ENCODE measurements at places on chromosomes 16 and 17.
A peak's percentile ranks its signal among the peaks of the same experiment; 100 is the strongest.

DNA sequence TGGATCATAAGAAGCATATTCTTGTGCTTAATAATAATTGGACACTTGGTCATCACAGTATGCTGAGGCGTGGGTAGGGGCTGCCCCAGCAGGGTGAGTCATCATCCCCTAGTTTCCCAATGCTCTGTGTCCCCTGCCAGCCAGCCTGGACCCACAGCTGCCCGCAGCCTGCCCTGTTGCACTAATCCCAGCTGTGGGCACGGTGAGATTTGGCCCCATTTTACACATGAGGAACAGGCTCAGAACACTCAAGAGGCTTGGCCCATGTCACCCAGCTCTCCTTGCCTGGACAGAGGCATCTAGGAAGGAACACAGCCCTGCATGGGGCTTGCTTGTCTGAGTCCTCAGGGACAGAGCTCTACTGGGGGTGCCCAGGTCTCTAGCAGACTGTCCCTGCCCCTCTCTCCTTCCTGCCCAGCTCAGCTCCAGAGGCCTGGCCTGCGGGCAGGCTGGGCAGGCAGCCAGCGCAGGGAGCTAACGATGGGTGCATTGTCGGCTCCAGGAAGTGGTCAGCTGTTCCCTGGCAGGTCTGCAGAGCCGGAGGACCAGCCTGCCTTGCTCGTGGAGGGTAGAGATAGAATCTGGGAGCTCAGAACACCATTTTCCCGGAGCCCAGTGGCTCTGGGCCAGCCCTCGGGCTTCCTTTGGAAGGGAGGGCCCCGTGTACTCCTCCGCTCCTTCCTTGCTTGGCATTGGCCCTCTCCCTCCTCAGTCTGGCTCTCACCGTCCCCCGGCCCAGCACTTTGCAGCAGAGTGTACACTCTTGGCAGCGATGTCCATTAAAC, 189.4 kb downstream of the RAB11FIP4 start:
- peak; percentile 78 for DNase-seq

DNA sequence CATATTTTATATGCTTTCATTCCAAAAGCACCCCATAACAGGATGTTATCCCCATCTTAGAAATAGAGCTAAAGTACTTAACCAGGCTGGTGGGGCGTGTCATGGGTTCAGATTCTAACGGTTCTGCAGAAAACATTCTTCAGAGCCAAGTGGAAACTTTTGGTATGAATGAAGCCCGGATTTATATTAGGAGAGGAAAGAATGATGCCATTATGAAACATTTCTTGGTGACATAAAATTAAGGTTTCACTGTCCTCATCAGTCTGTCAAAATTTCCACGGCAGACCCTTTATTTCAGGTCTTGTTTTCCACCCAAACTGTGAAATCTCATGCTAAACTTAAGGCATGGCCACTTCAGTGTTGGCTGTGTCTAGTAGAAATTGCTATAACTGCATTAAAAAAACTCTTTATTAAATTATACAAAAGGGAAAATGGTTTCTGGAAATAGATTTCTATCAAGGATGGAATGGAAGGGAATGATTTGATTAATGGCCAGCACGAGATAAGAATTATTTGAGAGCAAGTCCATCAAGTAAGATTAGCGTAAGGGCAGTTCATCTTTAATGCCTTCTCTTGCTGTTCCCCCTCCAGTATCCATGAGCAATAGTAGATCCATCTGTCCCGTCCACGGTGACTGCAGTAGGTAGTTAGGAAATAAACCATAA, 11.7 kb downstream of the PRKCA start:
- DNase-seq, result no peak

DNA sequence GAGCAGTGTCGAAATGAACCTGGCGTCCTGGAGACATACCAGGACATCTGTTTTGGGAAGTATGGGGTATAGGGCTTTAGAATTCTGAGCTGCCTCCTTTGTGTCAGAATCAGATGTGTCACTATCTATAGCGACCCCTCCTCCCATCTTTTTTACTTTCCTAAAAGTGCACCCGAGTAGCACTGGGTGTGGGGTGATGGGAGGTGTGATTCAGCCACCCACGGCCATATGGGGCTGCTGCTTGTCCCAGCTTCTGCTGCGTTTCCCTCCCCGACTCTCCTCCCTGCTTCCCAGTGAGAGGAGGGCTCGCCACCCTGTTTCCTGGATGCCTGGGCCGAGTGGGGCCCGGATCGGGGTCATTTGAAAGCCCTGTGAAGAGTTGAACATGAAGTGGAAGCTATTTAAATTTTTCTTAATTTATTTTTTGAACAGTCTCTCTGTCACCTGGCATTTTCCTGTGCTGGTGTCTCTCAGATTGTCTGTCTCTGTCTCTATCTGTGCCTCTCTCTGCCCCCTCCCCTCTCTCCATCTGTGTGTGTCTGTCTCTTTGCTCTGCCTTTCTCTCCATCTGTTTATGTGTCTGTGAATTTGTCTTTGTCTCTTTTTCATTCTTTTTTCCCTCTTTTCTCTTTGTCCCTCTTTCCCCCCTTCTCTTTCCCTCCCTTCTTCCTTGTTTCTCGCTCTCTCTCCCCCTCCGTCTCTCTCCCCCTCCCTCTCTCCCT, 638.8 kb upstream of the EEF2KMT start:
- no peak for DNase-seq

GRCh38 chr16:12906271-12906670, 4.9 kb downstream of the SHISA9 start:
- DNase-seq, result no peak

GRCh38 chr16:56121156-56121500, 70.2 kb upstream of the GNAO1 start:
- no peak for DNase-seq

GRCh38 chr16:24845726-24846547, at the start of gene SLC5A11:
SLC5A11 (plus strand) TSS chr16:24845963; CDS start chr16:24858644, 12,681 bp downstream.
- no peak for DNase-seq

DNA sequence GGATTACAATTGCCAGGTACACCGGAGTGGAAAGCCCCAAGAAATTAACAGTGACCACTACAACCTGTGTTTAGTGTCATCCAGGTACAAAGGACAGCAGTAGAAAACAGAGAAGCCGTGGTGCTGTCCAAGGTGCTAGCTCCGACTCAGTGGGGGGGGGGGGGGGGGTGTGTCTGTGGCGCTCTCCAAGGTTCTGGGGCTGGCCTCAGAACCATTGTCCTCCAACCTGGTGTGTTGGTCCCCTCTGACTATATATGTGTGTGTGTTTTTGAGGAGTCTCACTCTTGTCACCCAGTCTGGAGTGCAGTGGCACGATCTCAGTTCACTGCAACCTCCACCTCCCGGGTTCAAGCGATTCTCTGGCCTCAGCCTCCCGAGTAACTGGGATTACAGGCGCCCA, 5.8 kb upstream of the ZNF23 start:
- peak; percentile 16 for DNase-seq

DNA sequence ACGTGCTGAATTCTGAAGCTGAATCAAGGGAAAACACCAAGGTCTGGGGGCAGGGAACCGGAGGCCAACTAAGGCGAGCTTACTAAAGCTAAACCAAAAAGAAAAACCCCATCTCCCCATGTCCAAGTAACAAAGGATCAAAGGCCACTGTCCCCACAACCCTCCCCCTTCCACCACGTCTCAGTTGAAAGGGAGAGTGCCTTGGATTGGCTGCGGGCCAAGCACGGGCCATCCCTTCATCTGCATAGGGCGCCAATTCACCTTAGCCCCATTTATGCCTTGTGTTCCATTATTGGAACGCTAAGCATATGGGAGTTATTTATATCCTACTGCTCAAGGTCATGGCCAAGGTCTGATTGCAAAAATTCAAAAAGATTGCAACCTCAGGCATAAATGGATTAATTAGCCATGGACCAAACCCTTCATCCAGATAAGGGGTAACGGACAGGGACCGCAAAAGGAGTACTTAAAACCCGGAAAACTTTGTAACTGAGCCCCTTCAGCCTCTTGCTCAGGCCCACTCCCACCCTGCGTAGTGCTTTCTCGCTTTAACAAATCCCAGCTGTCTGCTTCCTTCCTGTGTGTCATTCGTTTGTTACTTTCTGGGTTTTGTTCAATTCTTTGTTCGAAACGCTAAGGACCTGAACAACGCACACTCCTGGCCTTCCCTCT, 740 bp upstream of the ATP6V0D1 start:
- peak; percentile 60 for DNase-seq

DNA sequence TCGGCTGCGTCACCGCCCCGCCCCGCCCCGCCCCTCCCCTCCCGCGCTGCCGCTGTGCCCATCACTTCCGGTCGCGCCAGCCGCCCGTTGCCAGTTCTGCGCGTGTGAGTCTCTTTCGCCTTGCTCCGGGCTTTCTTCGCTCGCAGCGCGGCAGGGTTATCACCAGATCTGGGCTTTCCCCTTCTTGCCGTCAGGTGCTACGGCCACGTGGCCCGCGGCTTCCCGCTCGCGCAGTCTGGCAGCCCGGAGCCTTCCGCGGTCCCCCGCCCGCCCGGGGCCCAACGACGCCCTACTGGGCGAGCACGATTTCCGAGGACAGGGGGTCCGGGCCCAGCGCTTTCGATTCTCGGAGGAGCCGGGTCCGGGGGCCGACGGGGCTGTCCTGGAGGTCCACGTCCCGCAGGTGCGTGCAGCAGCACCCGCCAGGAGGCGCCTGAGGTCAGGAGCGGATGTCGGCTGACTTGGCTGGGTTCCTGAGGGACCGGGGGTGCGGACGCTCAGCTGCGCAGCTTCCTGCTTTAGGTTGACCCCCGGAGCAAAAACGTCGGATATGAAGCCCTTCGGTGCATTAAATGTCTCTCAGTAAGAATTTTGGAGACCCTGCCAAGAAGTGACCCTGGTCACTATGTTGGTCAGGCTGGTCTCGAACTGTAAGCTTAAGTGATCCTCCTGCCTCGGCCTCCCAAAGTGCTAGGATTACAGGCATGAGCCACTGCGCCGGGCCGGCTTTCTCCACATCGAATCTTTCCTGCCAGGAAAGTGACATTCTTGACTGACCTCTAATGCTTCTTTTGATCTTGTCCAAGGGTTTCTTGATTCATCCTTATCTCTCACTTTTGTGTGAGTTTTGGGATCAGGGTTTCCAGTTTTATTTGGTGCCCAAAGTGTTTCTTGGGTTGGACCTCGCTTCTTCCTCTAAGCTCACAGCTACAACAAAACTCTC, at the start of gene METTL23:
Gene METTL23, plus strand, starts transcription at position 64 of the 943 bp plus-strand sequence. CDS start 2,872 bp downstream, outside the sequence.
- peak; percentile 77 for DNase-seq

DNA sequence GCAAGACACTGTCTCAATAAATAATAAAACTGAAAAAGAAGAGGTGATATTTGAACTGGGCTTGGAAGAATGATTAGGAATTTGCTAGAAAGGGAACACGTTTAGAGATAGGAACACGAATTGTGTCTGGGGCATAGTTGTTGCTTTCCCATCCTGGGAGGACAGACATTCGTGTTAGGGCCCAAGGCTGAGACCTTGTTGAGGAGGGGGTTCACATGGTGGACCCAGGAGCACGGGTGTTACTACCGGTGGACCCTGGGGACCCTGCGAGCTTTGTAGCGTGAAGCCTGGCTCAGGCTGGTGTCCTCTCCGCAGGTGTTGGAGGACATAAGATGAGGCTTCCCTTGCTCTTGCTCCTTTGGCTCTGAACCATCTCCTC, 1.2 kb downstream of the ACSF3 start:
- no peak for DNase-seq

DNA sequence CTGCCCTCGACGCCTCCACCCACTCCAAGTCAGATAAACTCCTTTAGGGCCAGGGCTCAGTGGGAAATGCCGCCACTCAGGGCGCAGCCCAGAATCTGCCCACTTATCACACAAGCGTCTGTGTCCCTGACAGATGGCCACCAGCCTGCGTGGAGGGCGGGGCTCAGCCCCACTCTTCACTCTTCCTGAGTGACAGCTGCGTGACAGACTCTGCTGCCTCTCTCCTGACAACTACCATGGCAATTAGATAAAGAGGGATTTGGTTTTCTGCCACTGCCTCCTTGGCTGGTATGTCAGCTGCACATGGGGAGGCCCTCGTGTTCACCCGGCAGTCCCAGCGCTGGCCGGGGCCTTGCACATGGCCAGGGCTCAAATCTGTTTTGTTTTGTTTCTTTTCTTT, 96.2 kb downstream of the RTN4RL1 start:
- DNase-seq, result no peak

DNA sequence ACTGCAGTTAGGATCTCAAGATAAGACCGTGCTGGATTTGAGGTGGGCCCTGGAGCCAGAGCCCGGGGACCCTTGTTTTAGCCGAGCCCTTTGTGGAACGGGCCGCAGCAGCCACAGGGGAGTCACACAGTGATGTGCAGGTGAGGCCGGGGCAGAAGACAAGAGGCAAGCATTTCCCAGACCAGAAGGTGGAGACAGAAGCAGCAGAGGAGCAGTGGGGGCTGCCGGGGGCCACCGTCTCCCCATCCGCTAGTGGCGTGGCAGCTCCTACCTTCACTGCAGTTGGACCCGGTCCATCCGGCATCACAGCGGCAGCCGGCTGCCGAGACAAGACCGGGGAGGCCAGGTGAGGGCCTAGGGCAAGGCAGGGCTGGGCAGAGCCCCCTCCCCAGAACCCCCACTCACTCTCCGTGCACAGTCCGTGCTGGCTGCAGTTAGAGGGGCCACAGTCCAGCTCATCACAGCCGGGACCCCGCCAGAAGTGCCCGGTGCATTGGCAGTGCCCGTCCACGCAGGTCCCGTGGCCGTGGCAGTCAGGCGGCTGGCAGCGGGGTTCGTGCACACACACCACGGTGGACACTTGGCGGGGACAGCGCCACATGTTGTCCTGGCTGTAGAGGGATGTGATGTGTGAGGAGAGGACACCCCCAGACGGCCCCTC, 6.0 kb downstream of the NAGPA start:
- DNase-seq, result no peak

GRCh38 chr16:87536795-87537142, 43.9 kb upstream of the ZCCHC14 start:
- no peak for DNase-seq

All from endothelial cell of umbilical vein (primary cell).